ENCODE measurements at places on chromosomes 4 and X.

- DNase-seq, result no peak
Observed at GRCh38 chr4:39305912-39306677, 60.1 kb downstream of the RFC1 start.

DNA sequence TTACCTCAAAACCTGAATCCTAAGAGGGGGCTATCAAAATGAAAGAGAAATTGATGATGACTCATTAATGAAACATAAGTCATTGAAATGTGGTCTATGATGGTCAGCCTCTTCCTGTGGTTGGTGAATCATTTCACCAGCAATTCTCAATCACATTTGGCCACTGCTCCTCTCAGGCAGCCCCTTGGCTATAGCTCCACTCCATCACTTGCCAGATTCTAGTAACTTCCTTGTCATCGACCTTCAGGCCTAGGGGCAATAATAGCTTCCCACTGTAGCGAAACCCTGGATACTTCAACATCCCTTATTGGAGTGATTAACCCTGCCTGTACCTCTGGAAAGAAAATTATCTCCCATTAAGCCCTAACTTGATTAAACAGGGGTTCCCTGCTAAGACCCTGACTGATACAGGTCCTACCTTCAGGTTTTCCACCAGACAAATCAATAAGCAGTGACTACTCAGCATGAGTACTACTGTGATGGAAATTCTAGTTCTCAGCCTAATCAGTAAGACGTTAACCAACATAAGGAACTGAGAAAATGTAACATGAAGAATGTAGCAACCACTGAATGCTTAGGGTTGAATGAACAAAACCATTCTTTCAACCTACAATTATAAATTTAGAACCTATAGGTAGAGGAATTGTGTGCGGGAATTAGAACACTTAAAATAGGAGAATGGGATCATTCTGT, 30.4 kb downstream of the ADH7 start:
- no peak for DNase-seq

- DNase-seq, result no peak
Observed at GRCh38 chrX:139892512-139892911, 40.3 kb downstream of the ATP11C start.

- no peak for DNase-seq
Observed at GRCh38 chr4:121739575-121739974, 25.4 kb downstream of the SMIM43 start.

DNA sequence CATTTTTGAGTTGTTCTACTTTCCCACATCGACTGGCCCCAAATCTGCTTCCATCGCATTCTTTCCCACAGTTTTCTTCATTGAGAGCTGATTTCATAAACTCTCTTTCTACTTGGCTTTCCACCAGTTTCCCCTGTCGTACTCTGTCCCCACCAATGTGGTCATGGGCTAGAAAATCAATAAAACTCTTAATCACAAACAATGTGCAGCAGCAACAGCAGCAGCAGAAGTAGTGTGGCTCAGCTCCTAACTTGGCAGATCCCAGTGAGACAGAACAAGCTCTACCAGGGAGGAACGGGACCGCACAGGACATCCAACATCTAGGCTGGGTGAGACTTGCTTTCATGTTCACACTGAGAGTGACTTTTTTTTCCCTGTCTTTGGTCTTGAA, 3.1 kb upstream of the SETD7 start:
- no peak for DNase-seq

DNA sequence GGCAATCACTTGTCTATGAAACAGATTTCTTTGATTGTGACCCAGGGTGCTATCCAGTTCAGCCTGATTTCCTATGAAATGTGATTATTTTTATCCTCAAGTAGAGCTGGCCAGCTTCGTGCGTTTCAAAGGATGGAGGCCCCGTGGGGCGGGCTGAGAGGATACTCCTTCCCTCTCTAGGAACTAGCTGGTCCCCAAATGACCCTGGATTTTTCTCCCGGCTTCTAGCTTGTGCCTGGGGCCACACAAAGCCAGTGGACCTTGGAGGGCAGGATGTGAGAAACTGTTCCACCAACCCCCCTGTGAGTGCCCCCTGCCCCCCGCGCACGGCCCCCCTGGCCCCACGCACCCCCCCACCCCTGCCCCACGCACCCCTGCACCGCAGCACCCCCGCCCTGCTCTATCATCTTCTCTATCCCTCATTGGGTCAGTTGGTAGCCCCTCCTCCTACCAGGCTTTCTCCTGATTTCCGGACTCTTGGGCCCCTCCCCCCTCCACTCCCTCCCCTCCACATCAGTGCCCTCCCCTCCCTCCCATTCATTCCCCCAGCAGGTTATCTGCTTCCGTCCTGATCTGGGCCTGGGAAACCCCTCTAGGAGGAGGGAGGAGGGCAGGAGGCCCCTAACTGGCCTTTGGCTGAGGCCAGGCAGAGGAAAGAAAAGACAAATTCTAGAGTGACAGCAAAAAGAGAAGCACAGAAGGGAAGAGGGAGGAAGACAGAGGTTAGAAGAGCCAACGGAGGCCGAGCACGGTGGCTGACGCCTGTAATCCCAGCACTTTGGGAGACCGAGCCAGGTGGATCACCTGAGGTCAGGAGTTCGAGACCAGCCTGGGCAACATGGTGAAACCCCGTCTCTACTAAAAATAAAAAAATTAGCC, 3.3 kb downstream of the XPNPEP2 start:
- no peak for DNase-seq

DNA sequence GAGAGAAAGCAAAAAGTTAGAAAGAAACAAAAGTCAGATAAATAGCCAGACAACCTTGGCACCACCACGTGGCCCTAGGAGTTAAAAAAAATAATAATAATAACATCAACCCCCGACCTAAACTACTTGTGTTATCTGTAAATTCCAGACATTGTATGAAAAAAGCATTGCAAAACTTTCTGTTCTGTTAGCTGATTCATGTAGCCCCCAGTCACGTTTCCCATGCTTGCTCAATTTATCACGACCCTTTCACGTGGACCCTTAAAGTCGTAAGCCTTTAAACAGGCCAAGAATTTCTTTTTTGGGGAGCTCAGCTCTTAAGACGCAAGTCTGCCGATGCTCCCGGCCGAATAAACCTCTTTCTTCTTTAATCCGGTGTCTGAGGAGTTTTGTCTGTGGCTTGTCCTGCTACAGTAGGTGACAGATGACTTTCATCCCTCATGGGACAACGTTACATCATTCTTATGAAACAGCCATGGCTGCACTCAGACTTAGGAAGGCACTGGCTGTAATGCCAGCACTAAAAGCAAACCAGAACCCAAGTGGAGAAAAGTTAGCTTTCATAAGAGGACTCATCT, 520 bp downstream of the ACOX3 start:
- no peak for DNase-seq

- no peak for DNase-seq
Observed at GRCh38 chrX:38126179-38126578, 94.5 kb downstream of the SRPX start.

GRCh38 chr4:81199831-81200230, 15.2 kb downstream of the PRKG2 start:
- no peak for DNase-seq

DNA sequence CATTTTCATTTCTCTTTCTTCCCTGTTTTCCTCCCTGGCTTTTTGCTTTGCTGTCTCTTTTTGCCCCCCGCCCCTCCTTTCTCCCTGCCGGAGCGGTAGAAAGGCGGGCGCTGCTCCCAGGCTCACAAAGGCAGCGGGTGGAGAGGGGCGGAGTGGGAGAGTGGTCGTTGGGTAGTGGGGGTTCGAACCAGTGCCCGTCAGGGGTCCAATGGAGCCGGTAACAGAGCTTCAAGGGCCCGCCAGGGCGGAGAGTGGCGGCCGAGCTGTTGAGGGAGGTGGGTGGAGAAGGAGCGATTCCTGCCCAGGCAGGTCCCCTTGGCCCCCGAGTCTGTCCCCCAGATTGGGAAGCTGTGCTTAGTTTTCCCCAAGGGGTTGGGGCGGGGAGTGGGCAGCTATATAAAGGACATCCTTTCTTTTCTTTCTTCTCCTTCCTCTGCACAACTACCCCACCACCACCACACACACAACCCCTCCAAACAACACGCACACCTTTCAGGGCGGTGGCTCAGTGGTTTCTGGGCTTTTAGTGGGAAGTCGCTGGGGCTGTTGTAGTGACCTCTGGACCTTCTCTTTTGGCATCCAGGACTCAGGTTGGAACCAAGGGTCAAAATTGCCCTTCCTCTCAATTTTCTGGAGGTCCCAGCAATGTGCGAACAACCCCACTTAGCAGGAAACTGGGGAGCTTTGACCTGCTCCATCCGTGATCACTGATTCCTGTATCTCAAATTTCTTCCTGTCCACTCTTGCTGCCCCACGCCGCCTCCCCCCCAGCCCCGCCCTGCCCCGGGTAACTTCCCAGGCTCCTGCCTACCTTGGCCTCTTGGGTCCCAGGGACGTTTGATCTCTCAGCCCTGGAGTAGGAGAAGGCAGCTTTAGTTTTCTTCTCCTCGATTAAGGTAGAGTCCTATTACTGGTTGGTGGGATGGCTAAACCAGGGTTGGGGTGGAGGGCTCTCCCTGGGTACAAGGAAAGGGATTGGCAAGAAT, 1.9 kb downstream of the EFNB1 start:
- DNase-seq, result no peak

DNA sequence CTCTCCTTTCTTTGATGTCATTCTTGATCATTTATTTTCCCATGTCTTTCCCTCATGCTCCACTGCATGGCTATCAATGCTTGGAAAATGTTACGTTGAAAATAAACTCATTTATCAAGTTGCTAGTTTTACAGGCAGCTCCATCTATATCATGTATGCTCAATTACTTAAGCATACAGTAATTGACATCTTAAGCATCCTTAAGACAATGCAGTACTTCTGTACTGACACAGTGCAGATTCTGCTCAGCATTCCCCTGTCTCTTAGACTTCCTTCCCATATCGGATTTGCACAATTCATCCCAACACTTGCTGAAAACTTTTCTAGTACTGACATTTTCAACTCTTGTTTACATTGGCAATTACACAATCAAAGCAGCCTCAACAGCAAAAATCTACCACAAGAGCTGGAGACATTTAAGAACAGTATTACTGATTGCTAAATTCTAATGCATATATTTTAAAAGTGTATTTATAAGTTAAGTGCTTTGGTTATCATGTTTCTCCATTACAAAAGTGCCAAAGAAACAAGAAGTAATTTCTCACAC, 165.6 kb downstream of the ATP10D start:
- no peak for DNase-seq

DNA sequence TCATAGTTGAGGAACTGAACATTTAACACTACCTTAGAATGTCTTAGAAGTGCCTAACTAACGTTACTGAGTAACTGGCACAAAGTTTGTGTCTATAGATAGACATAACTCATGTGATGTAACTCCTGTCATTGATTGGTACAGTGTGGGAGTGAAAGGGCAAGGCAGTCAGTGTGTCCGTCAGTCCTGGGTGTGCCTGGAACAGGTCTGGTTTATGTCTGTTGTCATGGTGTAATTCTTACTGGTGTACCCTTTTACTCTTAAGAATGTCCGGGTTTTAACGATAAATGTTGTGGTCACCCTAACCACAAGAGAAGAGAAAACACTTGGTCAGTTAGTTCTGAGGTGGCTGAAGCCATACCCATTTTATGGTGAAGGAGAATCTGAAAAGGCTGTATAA, 93.1 kb upstream of the ESX1 start:
- DNase-seq, result no peak

DNA sequence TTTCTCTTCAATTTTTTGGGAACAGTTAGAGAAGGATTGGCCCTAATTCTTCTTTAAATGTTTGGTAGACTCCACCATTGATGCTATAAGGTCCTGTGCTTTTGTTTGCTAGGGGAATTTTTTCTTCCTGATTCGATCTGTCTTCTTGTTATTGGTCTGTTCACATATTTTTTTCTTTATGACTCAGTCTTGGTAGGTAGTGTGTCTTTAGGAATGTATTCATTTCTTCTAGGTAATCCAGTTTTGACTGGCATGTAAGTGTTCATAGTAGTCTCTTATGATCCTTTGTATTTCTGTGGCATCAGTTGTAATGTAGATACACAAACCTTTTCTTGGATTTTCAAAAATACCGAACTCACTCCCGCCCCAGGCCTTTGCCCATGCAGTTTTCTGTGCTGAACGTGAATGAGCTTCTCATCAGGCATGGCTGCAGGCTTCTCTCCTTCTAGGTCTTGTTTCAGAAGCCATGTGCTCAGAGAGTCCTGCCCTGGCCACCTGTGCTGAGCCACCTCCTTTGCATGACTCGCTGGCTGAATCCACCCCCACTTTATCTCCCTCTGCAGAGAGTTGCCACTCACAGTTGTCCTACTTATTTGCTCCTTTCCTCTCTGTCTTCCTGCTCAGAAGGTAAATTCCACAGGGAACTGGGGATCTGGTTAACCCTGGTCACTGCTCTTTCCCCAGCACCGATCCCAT, 67.0 kb downstream of the STK32B start:
- no peak for DNase-seq

- no peak for DNase-seq
Observed at GRCh38 chrX:10747975-10748374, 127.6 kb upstream of the MID1 start.

- DNase-seq, result no peak
Observed at GRCh38 chr4:76302826-76303438, 3.6 kb upstream of the STBD1 start.

- DNase-seq, result no peak
Observed at GRCh38 chrX:11064851-11065600, 46.1 kb upstream of the HCCS start.

DNA sequence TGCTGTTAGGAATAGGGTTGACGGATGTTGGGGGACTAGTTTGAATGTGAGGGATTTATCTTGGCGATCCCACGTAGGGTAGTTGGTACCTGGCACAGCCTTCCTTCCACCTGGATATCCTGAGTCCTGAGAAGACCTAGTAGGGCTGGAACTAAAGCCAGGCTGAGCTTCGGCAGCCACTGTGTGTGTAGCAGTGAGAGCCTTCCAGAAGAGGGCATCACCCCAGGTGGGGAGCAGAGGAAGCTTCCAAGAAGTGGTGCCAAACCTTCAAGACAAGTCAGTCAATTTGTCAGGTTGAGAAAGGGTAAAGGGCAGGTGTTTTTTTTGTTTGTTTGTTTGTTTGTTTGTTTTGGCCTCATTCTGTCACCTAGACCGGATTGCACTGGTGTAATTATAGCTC, 1.2 kb upstream of the FGFBP2 start:
- no peak for DNase-seq

DNA sequence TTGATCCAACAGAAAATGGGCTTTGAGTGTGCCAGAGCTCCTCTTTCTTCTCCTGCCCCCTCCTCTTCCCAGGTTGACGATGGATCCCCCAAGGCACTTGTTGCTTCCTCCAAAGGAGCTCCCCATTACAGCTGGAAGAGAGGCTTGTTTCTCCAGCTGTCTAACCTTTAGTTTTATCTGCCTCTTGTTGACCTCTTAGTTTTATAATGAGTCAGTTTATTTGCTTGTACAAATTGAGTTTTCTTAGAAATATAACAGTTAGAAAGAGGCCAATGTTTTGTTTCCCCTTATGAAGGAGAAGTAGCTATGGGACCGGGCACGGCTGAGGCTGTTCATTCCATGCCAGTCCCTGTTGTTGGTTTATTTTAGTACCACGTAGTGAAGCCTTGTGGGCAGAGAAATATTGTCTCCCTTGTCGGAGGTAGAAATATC, 158.2 kb downstream of the SPRY1 start:
- no peak for DNase-seq

DNA sequence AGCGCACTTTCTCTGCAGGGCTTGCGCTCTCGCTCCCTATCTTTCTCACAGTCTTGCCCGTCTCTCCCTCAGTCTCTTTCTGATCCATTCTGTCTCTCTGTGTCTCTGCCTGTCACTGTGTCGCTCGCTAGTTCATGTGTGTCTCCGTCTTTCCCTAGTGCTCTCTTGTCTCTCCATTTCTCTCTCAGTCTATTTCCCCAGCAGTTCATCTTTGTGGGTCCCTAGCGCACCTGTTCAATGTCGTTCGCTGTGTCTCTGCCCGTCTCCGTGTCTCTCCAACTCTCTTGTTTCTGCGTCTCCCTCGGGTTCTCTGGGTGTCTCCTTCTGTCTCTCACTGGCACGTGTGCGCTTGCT, 1.5 kb downstream of the GPR101 start:
- no peak for DNase-seq

GRCh38 chrX:43860646-43861370, 21.4 kb downstream of the MAOB start:
- DNase-seq, result no peak
